Cardiac septum (tissue), 1 donor: ENCODE measurements at places on chromosomes 1 and 21.

DNA sequence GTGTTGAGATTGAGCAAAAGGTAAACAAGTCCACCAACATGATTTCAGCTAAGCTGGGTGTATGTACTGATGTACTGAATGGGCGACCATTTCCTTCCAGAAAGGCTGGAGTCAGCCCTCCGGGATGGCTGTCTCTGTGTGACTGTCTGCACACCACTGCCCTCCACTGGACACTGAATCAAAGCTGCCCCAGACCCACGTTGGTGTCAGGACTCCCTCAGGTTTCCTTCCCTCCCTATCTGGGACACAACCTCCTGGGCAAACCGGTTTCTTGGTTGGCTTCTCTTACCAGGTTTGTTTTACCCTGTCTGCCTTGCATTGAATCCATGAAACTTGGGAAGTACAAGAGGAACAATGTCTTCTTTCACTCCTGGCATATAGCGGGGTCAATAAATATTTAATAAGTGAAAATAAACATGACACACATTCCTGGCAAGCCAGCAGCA lies 5.3 kb upstream of the SRP9 start:
- peak; percentile 89 for DNase-seq

DNA sequence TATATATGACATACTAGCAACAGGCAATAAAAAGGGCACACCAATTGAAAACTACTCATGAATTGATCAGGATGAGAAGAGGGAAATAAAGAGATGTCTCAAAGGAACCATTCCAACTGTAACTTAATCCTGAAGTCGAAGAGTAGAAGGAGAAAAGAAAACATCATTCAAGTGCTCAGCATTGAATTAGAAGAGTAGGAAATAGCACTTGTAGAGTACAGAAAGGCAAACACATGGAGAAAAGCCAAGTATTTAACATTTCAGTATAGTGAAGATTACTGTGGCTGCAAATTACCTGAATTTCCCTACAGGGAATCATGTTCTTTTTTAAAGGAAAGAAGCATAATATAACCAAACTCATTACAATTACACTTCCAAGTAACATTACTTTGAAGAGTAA lies 205.0 kb downstream of the KCTD3 start:
- DNase-seq, result no peak

DNA sequence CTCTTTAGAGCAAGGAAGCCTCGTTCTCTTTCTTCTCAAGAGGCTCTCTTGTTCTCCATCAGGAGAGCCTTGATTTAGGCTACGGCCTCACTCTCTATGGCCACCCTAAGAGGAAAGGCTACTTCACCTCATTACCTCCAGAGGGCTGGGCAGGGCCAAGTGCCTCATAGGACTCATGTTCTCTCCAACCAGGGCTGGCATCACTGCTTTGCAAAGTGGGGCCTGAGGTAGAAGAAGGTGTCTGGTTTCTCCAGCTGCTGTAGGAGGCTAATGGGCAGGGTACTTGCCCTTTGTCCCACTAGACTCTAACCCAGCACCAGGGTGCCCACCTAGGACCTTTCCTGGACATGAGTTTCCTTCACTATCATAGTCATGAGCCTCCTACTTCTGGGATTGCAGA lies 2.1 kb upstream of the ATXN7L2 start:
- peak; percentile 58 for DNase-seq

- DNase-seq, result no peak
Observed at GRCh38 chr21:26795866-26796329, 49.3 kb downstream of the ADAMTS1 start.

GRCh38 chr1:52402860-52403240 lies 1.4 kb downstream of the ORC1 start:
- DNase-seq, result no peak

- no peak for DNase-seq
Observed at GRCh38 chr1:100448366-100448765, 89.6 kb upstream of the GPR88 start.

GRCh38 chr21:43966946-43967512 lies 45.1 kb upstream of the TRAPPC10 start:
- no peak for DNase-seq

GRCh38 chr1:55480029-55480795 lies 265.0 kb upstream of the USP24 start:
- DNase-seq, result no peak

DNA sequence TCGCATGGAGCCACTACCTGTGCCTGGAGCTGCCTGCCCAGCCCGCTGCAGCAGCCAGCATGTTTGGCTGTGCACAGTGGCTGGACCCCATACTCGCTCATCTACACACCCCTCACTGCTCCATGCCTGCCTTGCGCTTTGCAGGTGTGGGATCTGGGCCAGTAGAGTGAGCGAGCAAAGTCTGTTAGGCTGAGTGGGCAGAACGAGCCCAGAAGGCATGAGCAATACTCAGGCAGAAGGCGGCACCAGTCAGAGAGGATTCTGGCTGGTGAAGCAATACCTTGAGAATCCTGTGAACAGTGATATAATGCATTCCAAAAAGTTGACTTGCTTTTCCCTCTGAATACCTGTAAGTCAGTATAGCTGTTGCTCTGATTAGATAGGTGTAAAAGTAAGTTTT lies 816.4 kb downstream of the KCNT2 start:
- DNase-seq, result no peak

- DNase-seq, result no peak
Observed at GRCh38 chr1:29584362-29584761, 348.0 kb downstream of the PTPRU start.

DNA sequence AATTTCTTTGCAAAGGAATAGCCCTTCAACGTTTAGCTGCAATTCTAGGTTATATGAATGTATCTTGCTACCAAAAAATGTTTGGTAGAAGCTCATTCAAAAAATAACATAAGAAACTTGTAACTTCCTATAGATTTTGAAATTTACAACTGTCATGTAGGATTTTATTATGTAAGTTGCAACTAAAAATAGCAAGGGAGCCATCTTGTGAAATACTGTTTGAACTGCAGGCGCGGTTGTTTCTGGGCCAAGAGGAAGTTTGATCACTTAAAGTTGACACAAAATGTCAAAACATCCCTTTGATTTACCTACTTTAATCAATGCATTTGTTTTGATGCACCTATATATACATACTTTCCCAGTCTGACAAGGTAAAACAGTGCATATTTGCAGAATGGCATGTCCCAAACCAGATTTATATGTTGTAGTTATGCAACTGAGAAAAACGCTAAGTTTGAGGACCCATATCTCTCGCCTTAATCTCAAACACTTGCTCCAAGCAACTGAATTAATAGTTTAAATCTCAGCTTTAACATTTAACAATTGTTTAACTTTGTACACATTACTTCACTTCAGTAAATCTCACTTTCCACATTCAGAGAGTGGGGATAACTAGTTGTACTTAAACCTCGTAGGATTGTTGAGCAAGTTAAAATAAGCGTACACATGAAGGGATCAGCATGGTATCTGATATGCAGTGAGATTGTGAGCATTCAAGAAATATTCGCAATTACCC lies 63.9 kb downstream of the KCNK2 start:
- no peak for DNase-seq

DNA sequence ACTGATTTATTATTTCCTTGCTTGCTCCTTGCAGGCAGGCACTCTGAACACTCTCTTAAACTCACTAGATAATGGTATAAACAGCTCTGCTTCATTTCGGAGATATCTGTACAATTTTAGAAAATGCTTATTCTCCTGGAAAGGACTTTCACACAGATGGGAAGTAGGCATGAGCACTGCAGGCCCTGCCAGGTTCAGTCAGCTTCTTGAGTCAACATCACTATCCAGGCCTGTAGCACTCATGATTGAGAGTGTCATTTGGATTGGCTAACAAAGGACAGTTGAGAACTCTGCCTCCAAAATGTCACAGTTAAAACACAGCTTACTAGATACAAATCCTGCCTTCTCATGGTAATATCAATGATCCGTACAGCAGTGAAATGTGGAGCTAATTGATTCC lies 181.9 kb downstream of the CYYR1 start:
- no peak for DNase-seq

- no peak for DNase-seq
Observed at GRCh38 chr1:100746542-100746932, 27.0 kb downstream of the VCAM1 start.

DNA sequence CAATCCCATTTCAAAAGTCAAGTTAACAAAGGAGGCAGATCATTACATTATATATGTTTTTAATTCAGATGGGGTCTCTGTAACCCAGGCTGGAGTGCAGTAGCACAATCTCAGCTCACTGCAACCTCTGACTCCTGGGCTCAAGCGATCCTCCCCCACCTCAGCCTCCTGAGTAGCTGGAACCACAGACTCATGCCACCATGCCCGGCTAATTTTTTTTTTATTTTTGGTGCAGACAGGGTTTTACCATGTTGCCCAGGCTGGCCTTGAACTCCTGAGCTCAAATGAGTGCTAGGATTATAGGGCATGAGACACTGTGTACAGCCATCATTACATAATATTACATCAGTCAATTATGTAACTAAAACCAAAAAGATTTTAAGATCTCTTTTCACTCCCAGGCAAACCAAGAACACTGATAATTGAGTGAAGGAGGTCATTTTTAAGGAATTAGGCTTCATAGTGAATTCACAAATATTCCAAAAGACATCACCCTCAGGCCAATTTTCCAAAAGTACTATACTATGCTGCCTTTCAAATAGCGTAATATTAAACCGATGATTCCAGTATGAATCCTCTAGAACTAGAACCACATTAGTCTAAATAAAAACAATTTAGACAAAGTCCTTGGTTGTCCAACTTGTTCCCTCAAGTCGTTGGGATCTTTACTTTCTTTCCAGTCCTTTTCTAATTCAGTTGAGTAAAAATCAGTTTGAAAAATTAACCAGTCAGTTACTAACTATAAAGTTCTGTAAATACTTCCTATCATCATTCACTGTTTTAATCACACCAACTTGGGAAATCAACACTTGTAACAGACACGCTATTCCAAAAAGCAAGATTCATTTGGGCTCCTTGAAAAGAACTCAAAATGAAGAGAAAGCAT lies 16.1 kb downstream of the TOMM20 start:
- no peak for DNase-seq

DNA sequence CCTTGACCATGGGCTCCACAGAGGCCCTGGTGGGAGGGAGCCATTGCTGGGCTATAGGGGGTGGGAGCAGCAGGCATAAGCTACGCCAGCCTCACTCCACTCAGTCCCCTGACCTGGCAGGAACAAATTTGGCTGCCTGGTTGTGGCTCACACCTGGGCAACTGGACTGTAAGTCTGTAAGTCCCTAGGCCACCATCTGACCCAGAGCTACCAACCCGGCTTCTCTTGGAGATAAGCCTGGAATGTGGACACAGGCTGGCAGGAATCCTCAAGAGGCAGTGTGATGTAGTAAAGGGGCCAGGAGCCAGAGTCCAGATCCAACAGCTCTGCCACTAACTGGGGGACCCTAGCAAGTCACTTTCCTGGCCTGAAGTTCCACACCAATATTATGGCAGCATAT lies 11.4 kb downstream of the NCF2 start:
- no peak for DNase-seq

DNA sequence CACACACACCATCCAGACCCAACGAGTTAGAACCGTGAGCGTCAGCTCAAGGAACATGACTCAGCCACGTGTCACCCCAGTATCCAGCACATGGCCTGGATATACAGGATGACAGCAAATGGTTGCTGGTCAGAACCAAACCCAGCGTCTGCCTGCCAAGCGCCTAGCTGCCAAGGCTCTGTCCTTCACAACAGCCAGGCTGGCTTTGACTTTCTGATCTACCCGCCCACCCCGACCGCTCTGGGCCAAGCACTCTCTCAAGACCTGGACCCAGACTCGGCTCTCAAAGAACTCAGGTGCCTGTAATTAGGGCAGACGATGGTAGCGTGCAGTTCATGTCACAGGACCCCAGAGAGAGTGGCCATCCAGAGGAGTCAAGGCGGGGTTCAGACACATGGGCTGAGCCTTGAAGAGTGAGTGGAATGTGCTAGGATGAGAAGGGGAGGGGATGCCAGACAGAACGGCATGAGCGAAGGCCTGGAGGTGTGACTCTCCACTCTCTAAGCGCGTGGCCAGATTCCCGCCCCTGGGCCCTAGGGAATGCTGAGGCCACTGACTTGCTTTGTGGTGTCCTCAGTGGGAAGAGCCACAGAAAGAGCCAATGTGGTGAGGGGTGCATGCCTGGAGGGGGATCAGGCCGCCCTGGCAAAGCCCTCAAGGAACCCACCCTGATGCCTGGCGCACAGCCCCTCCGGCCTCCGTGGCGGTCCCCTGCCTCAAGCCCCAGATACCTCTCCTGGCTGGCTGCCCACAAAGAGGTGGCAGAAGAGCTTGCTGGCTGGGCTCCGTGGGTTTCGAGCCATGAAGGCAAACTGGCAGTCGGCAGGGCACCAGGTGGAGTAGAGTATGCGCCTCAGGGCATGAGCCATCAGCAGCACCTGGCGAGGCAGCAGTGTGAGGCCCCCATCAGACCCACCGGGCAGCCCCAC lies 7.0 kb downstream of the SH2D5 start:
- DNase-seq, result no peak

GRCh38 chr1:219049501-219049900 lies 124.2 kb upstream of the LYPLAL1 start:
- no peak for DNase-seq

DNA sequence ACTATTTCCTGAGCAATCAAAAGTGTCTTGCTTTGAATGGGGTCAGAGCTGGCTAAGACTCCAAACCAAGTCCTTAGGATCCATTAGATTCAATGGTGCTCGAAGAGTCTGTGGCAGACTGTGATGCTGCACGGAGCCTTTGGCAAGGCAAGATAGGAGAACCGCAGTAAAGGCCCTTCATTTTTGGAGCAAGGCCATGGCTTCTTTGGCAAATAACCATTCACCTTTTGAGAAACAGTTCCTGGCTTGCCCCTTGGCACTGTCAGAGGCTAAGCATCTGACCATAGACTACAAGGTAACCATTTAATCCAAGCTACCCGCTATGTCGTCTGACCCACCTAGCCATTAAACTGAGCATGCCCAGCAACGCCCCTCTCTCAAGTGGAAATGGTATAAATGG lies 45.2 kb downstream of the EDN2 start:
- DNase-seq, result no peak

- DNase-seq, result no peak
Observed at GRCh38 chr1:226989085-226989920, 49.2 kb downstream of the COQ8A start.

DNA sequence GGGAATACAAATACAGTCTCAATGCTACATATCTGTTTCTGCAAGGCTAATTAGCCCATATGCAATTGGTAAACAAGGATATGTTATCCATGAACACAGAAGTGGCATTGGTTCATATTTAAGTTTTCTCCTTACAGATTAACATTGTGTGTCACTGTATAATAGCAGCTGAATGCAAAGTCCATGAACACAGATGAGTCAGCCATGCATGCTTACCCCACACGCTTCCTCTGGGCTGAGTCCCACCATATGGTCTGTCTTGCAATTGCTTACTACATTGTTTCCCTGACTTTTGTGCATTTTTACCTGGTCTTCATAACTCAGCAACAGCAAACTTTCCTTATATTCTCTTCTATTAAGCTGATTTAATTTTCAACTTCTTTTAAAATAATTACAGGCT lies 41.5 kb upstream of the TSNAX start:
- no peak for DNase-seq

DNA sequence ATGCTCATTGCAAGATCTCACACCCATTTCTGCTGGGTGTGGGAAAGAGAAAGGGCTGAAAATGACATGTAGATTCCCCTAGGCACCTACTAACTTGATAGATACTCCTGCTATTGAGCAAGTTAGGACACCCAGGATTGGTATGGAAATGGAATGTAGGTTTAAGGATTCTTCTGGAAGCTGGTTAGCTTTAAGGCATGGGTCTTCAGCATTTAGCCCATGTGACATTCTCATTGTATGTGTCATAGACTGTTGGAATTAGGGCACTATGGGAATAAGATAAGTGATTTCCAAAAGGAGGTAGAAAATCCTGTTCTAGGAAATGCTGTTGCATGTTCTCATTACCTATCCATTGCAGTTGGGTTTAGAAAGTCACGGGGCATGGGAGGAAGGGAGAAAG lies 76.2 kb downstream of the DISC1 start:
- no peak for DNase-seq
